ENCODE measurements at places on chromosomes 5 and 9.

GRCh38 chr5:4197151-4197550 lies 601.5 kb downstream of the IRX1 start:
- DNase-seq = no peak

DNA sequence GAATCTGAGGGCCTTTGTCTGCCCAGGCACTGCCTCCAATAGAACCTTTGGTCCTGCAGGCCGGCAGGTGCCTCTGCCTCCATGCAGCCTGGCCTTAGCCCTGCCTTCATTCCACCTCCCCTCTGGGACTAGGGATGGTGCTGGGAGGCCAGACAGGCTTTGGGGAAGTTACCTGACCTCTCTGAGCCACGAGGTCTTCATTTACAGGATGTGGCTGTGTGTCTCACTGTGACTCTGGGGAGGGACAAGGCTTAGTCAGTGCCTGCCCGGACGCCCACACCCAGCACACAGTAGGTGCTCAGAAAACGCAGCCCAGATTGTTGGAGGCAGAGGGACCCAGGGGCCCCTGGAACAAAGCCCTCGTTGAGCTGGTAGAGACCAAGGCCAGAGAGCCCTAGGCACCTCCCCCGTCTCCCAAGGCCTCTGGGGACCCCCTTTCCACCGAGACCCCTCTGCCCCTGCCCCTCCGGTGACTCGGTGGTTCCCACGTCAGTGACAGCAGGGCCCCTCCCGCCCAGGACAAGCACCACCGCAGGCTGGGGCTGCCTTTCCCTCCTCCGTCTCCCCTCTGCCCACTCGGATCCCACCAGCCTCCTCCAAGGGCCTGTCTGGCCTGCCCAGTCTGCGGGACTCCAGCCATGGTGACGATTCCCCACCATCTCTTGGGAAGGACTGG lies 46.9 kb upstream of the EGFL7 start:
- no peak for DNase-seq

- DNase-seq = no peak
These were observed 378.0 kb upstream of the PDE4D start for GRCh38 chr5:60271517-60271916.

GRCh38 chr5:120463991-120464626 lies at the start of gene PRR16:
Gene PRR16, plus strand, starts transcription at chr5:120464300.
- DNase-seq = no peak

- no peak for DNase-seq
These were observed 38.5 kb upstream of the GZMA start for GRCh38 chr5:55063899-55064298.

GRCh38 chr5:99460701-99461100 lies 531.9 kb upstream of the CHD1 start:
- DNase-seq = no peak

DNA sequence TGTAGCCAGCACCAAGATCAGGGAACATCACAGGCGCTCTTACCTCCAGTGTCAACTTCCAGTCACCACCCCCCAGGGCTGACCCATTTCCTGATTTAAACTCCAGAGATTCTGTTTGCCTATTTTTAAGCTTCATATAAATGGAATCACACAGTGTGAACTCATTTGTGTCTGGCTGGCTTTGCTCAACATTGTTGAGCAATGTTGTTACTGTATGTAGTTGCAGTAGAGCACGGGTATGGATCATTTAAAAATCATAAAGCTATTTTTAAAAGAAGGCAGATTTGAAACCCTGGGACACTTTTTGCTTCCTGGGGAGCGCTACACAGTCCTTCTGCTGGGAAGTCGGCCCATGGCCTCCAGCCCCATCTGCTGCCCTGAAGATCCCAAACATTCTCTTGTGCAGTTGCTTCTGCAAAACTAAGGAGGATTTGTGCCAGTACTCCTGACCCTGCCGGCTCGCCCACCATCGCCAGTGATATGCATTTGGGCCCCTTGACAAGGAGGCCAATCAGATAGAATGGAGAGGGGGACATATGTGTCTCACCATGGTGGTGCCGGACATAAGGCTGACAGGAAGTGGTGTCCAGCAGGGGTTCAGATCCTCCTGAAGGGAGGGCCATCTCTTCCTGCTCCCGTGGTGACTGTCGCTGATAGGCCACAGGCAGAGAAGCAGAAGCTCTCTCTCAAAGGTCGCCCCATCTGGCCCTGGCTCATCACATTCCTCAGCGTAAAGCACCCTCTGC lies 13.3 kb downstream of the DCANP1 start:
- no peak for DNase-seq

DNA sequence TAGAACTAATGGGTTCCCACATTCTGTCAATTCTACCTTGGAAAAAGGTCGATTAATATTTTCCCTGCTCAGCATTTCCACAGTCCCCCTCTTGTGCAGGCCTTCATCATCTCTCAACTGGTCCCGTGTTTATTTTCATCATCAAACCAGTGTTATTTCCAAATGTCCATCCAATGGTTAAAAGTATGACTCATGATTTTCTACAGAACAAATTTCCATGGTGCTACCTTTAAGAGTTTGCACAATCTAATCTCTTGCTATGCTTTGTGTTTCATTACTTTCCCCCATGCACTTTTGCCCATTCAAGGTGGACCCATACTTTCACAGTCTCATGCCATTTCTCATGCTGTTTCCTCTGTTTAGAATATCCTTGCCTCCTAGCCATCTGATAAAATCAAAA lies 143.7 kb downstream of the CCDC192 start:
- DNase-seq = no peak

GRCh38 chr5:168881427-168882149 lies 302.4 kb upstream of the PANK3 start:
- no peak for DNase-seq

- DNase-seq = no peak
These were observed 17.2 kb downstream of the SLC1A1 start for GRCh38 chr9:4507306-4508130.

DNA sequence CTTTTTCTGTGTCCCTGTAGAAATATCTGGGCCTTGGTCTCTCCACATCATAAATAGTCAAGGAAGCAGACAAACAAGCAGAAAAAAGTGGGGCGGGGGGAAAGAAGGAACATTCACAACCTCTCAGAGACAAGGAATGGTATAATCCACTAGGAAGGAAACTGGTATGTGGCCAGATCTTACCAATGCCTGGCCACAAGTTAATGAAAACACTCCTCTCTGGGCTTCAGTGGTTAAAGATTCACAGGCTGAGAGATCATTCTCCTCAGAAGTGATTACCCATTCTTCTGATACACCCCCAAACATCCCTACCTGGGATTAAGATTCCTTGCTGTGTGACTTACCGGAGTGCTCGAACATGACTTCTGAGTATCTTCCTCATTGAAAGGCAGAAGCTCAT lies 290.6 kb downstream of the MARCHF11 start:
- no peak for DNase-seq

DNA sequence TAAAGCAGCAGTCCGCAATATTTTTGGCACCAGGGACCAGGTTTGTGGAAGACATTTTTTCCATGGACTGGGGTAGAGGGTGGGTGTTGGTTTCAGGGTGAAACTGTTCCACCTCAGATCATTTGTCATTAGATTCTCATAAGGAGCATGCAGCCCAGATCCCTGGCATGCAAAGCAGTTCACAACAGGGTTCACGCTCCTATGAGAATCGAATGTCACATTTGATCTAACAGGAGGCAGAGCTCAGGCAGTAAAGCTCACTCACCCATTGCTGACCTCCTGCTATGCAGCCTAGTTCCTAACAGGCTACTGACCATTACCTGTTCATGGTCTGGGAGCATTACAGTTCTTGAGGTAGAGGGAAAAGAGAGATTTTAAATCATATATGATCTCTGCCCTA lies 241.5 kb upstream of the COX7C start:
- no peak for DNase-seq

DNA sequence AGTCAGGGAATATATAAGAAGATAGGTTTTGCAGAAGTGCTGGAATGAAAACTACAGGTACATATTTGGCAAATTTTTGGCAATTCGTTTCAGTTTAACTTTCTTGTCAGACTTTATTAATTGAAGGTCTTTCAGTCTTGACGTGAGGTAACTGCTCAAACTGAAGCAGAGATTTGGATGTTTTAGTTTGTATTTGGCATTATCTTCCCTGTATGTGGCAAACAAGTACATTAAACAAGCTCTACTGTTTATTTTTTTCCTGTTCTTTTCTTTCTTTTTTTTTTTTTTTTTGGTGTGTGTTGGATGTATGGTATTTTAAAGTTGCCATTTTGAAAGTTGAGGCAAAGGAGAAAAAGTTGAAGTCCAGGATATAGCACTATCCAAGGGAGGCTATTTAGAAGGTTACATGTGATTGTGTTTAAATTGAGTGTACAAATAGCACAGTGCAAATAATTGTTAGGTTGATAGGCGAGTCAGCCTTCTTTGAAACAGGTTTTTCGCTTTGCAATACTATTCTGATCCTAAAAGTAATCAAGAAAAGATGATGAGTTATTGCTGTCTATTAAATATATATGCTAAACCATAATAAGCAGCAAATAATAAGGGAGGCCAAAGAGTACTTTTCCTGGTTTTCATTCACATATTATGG lies 2.2 kb downstream of the PBX3 start:
- DNase-seq = no peak

DNA sequence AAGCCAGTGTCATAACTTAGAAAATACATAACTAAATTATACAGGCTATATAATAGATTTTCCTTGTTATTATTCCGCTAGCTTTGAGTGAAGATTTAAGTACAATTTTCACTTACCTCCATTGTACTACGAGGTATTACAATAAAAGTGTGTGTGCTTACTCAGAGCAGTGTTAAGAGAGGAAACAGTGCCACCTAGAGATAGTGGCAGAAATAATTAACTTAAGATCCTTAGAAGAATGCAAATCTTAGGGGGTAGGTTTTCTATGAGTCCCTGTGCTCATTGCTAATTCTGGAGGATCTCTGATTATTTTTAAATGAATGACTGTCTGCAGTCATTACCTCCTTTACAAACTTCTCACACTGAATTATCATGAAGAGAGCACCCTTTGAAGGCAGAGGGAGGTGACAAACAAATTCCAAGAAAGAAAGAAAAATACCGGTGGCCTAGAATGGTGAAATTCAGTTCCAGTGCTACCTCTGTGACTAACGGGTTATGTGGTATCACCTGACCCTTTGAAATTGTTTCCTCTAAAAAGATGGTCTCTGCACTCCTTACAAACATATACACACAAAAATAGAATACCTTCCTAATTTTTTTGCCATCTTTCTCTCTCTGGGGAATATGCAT lies 379.8 kb downstream of the TRIM36 start:
- DNase-seq = no peak

- DNase-seq = no peak
These were observed 764.5 kb downstream of the EFNA5 start for GRCh38 chr5:106906199-106906598.

DNA sequence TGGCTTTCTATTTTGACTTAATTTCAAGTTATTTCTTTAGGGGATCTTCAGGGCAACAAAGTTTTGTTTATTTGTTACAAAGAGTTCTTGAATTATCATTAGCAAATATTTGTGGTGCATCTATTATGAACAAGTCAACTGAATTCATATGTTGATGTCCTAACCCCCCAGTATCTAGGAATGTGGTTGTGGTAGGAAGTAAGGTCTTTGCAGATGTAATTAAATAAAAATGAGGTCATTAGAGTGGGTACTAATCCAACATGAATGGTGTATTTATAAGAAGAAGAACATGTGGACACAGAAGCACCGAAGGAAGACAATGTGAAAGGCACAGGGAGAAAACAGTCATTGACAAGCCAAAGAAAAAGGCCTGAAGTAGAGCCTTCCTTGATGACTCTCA lies 474.0 kb upstream of the DAB2 start:
- DNase-seq = no peak

DNA sequence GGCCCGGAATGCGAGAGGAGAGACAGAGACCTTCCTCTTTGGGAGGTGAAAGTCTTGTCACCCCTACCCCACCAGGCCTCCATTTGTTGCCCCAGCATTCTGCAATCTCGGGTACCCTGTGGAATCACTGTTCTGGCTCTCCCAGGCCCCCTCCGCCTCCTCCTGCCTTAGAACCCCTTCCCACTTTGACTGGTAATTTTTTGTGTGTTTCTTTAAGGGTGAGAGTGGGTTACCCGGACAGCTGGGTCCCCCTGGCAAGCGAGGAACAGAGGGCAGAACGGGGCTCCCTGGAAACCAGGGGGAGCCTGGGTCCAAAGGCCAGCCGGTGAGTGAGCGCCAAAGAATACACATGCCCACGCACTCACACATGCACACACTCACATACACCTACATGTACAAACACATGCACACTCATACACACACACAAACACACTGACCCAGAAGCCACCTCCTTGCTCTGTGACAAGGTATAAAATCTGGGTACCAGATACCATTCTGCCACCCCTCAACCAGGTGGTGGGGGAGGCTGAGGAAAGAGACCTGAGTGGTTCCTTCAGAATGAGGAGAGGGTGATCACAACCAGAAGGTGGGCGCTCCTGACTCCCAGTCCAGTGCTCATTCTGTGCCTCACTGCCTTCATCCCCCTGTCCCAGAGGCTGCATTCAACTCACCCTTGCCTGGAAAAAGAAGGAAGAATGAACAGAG lies 30.9 kb upstream of the ORM1 start:
- DNase-seq = no peak

GRCh38 chr9:114849450-114849849 lies 43.6 kb upstream of the TNFSF15 start:
- DNase-seq = no peak

GRCh38 chr9:81455462-81456219 lies 233.7 kb downstream of the TLE1 start:
- no peak for DNase-seq

DNA sequence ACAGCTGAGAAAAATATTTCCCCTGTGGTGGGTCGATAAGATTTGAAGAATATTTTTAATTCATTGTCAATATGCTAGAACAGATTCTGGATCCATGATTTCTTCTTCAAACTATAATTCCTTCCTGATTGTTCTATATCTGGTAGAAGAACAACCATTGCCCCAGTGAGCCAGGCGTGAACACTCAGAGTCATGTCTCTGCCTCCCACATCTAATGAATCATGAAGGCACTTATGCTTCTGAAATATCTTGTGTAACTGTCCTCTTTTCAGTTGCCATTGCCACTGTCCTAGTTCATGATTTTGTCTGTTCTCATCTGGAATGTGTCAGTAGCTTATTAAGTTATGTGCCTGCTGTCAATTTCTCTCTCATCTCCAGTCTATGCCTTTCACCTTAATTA lies 40.0 kb downstream of the GABRG2 start:
- no peak for DNase-seq

DNA sequence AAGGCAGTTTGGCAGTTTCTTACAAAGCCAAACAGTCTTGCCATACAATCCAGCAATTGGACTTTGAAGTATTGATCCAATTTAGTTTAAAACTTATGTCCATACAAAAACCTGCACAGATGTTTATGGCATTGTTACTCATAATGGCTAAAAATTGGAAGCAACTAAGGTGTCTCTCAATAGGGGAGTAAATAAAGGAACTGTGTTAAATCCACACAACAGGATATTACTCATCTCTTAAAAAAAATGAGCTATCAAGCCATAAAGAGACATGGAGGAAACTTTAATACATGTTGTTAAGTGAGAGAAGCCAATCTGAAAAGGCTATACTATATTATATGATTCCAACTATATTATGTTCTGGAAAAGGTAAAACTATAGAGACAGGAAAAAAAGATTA lies 313.6 kb upstream of the CD180 start:
- no peak for DNase-seq

DNA sequence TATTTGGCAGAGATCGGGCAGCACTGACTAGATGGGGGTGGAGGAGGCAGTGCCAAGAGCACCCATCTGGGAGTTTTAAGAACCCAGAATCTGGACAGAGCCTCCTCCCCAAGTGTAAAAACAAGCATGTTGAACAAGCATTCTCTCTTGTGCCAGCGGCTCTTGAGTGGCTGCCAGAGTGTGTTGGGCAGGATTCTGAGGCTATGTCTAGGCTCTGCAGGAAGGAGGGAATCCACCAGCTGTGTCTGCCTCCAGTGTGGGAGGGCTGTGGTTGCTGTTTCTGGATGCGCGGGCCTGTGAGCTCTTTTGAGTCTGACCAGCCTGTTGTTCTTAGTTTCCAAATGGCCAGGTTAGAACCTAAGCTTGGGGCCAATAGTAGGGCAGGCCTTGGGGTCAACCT lies 39.8 kb downstream of the HMCN2 start:
- DNase-seq = no peak
